ENCODE measurements at places on chromosomes 4 and X. TPM values are rescaled to one million over a fixed set of nuclear protein-coding genes. Genes with fewer than 3 reads are reported as not detected.

The TMPRSS11E gene
- total RNA-seq: not detected

The SORCS2 gene
- total RNA-seq: 0.36 TPM

The QRFPR gene
- not detected for total RNA-seq

The PRAF2 gene
- total RNA-seq: 5.0 TPM

The ETDB gene
- total RNA-seq: not detected

The STATH gene
- not detected for total RNA-seq

Data from IMR-90 (cell line).